Osteoblast (primary cell): ENCODE measurements at places on chromosomes 1 and 21.

- DNase-seq: no peak
These were observed 114.8 kb downstream of the MAB21L3 start for GRCh38 chr1:116226017-116226416.

DNA sequence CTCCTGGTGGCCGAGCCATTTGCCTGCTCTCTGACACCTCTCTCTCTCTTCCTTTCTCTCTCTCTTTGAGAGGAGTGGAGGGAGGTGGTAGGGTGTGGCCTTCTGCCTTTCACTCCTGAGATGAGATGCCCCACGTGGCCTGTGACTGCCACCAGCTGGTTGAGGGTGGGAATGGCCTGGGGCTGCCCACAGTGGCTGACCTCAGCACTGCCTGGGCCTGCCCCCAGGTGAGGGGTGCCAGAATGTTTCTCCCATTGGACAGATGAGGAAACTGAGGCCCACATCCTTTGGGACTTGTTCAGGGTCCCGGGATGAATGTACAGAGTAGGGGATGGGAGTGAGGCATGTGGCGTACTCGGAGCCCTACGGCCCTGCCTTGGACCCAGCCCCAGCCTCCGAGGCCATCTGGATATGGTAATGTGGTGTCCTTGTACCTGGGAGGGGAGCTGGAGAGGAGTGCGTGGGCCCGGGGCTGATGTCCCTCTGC is 12.7 kb upstream of the C1orf167 start:
- peak; percentile 63 for DNase-seq

DNA sequence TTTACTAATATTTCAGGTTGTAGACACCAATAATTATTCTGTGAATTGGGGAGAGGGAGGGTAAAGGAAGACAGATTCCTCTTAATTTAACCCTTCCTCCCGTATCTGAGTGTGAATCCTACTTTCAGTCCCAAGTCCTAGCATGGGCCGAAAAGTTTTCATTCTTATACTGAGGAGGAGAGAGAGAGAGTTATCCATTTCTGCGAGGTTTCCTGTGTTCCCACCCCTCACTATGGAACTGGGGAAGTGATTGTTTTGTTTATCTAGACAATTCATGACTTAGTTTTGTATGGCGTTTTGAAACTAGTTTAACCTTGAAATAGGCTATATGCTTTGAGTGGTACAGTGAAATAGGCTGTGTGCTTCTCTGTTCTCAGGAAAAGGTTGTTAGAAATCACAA is 134.0 kb upstream of the DPYD start:
- no peak for DNase-seq

- no peak for DNase-seq
These were observed 17.4 kb downstream of the CNST start for GRCh38 chr1:246583448-246584185.
